Neural crest cell (in vitro differentiated cells): ENCODE measurements at places on chromosomes 4 and X. TPM values are rescaled to one million over a fixed set of nuclear protein-coding genes. Genes with fewer than 3 reads are reported as not detected.

The MYOZ2 gene
- total RNA-seq, result not detected in 2 replicates

The ADGRL3 gene
- total RNA-seq, result 32.9 and 34.5 TPM in 2 replicates

The SLC6A8 gene
- total RNA-seq, result 123 and 125 TPM in 2 replicates

The PAK3 gene
- total RNA-seq, result 11.9 and 12.3 TPM in 2 replicates

The ABLIM2 gene
- 3.8 and 6.8 TPM in 2 replicates for total RNA-seq

The MAGED4 gene
- 122 and 143 TPM in 2 replicates for total RNA-seq

The SYP gene
- 10.2 and 10.8 TPM in 2 replicates for total RNA-seq

The SCML2 gene
- 13.6 and 14.2 TPM in 2 replicates for total RNA-seq

The FAM9B gene
- not detected in 2 replicates for total RNA-seq

The GRIA2 gene
- 2.7 and 2.9 TPM in 2 replicates for total RNA-seq

The TRIM60 gene
- total RNA-seq, result not detected in 2 replicates

The CLDN24 gene
- not detected in 2 replicates for total RNA-seq

The F11 gene
- not detected in 2 replicates for total RNA-seq

The H2BW2 gene
- total RNA-seq, result 0.20 and 0.51 TPM in 2 replicates

The GLUD2 gene
- total RNA-seq, result 5.9 and 6.5 TPM in 2 replicates

The SUPT20HL2 gene
- total RNA-seq, result not detected in 2 replicates

The UTP3 gene
- total RNA-seq, result 29.5 and 30.1 TPM in 2 replicates

The JADE3 gene
- total RNA-seq, result 18.1 and 18.8 TPM in 2 replicates

The ATOH1 gene
- not detected in 2 replicates for total RNA-seq

The MAOB gene
- 0.93 and 0.98 TPM in 2 replicates for total RNA-seq
